ENCODE measurements at places on chromosomes 7 and 10.

DNA sequence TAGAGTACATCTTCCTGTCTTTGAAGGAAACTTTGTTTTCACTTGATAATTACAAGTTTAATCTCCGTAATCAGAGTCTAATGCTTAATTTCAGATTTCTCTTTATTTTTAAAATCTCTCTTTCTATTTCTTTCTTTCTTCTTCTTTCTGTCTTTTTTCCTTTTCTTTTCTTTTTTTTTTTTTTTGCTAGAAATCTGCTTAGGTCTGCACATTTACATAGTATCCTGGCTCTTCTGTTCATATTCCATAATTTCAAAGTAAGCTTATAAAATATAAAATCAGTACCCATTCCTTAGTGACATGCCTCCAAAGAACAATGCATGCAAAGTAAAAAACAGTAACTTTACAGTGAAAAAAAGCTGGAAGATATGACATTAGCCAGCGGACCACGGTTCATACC lies 601.7 kb upstream of the VSTM2A start:
- no peak overlapping the region for H3K4me3 ChIP-seq
- H3K27ac ChIP-seq: no peak overlapping the region
- no peaks in the 10 kb centered on the region for H3K27me3 ChIP-seq
- no peak for DNase-seq
- no peaks in the 10 kb centered on the region for H3K36me3 ChIP-seq

- no peaks in the 10 kb centered on the region for H3K4me1 ChIP-seq
- H3K36me3 ChIP-seq: no peaks in the 10 kb centered on the region
- H3K27me3 ChIP-seq: no peaks in the 10 kb centered on the region
- no peak for DNase-seq
- H3K27ac ChIP-seq: no peak overlapping the region
Observed at GRCh38 chr7:123573341-123573740, 15.7 kb upstream of the NDUFA5 start.

- no peaks in the 10 kb centered on the region for H3K27me3 ChIP-seq
- H3K4me1 ChIP-seq: peaks cover 12% of the 10 kb centered on the region
- peak; percentile 78 for DNase-seq
- peak overlapping the region; percentile 98 for H3K27ac ChIP-seq
- peak overlapping the region; percentile 89 for H3K4me3 ChIP-seq
Observed at GRCh38 chr10:74176380-74177139, 25.5 kb downstream of the ADK start.

DNA sequence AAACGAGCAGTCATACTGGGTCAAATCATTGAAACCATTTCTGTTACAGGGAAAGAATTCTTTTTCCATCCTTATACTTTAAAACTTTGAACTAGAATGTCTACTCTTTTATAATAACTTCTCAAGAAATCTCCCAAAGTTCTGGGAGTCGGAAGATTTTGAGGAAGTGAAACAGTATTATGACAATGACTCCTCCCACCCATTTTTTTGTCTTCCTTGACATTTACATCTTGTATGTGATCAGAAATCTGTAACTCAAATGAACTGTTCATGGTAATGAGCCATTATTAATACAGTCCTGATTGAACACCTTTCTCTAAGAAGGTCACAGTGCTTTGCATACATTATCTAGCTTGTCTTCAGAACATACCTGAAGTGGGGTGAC lies 227.4 kb downstream of the CELF2 start:
- no peak overlapping the region for H3K27ac ChIP-seq
- H3K4me1 ChIP-seq: no peaks in the 10 kb centered on the region
- no peak overlapping the region for H3K4me3 ChIP-seq

GRCh38 chr7:1149351-1149794 lies 10.6 kb downstream of the ZFAND2A start:
- no peak overlapping the region for H3K27ac ChIP-seq
- no peak for DNase-seq
- no peaks in the 10 kb centered on the region for H3K4me1 ChIP-seq
- H3K27me3 ChIP-seq: no peaks in the 10 kb centered on the region

GRCh38 chr10:27713941-27714340 lies 31.7 kb downstream of the MKX start:
- no peak for DNase-seq
- H3K27me3 ChIP-seq: peaks cover 2% of the 10 kb centered on the region
- no peak overlapping the region for H3K4me3 ChIP-seq
- no peaks in the 10 kb centered on the region for H3K4me1 ChIP-seq
- H3K36me3 ChIP-seq: no peaks in the 10 kb centered on the region

DNA sequence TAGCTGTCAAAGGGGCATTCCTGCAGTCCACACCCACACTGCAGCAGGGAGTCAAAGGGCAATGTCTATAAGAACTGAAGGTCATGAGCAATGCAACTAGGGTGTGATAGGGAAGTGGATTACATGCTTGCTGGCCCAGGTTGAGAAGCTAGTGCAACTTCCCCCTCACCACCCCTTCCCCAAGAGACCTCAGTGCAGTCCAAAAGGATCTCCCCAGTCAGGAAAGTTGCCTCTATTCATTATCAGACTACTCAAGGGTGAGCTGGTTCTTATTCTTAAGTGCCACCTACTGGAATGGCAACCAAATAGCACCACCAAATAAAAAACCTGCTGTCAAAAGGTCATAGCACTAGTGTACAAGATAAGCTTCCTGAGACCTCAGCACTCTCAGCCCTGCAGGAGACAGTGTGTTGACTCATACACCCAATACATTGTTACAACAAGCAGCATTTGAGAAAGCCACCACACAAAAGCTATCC lies 28.2 kb downstream of the MTERF1 start:
- H3K4me1 ChIP-seq: peaks cover 6% of the 10 kb centered on the region
- DNase-seq: no peak
- no peak overlapping the region for H3K4me3 ChIP-seq
- peaks cover 12% of the 10 kb centered on the region for H3K36me3 ChIP-seq

GRCh38 chr7:28155019-28155660 lies 25.5 kb downstream of the JAZF1 start:
- H3K36me3 ChIP-seq: no peaks in the 10 kb centered on the region
- no peaks in the 10 kb centered on the region for H3K27me3 ChIP-seq
- DNase-seq: no peak
- H3K4me1 ChIP-seq: peaks cover 19% of the 10 kb centered on the region

DNA sequence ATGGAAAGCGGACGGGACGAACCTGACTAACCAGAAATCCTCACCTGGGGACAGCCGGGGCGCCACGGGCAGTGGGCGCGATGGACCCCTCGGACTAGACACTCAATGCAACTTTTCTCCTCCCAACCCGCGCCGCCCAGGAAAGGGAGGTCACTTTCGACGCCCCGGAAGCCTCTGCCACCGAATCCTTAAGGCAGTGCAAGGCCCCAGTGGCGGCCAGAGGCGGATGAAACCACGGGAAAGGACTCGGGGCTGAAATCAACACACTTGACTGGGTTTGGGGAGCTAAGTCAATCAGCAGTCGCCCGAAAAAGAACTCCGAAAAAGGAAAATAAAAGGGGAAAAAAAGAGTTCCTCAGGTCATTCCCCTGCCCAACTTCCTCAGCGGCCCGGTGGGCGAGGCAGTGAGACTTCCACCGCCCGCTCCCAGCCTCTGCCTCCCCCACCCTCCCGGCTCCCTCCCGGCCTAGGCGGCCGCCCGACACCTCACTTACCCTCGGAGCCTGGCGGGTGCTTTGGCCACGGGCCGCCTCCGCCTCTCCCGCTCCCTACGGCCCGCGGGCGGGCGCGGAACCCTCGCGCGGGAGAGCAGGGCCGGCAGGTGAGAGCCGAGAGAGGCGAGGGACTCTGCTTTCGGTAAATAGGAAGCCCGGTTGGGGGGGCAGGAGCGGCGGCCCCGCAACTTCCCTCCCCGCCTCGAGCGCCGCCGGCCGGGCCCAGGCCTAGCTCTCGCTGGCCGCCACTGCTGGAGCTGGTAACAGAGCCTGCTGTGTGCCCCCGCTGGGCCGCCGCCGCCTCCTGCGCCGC lies 518 bp downstream of the WAPL start:
- H3K4me1 ChIP-seq: peaks cover 20% of the 10 kb centered on the region
- peak; percentile 19 for DNase-seq
- peak overlapping the region; percentile 94 for H3K27ac ChIP-seq
- H3K36me3 ChIP-seq: peaks cover 12% of the 10 kb centered on the region
- H3K27me3 ChIP-seq: no peaks in the 10 kb centered on the region

GRCh38 chr7:33325754-33326484 lies 196.6 kb downstream of the BBS9 start:
- H3K27me3 ChIP-seq: no peaks in the 10 kb centered on the region
- H3K4me3 ChIP-seq: no peak overlapping the region
- no peak for DNase-seq
- no peaks in the 10 kb centered on the region for H3K4me1 ChIP-seq
- H3K27ac ChIP-seq: no peak overlapping the region

- no peak overlapping the region for H3K27ac ChIP-seq
- no peaks in the 10 kb centered on the region for H3K27me3 ChIP-seq
- H3K4me1 ChIP-seq: no peaks in the 10 kb centered on the region
Observed at GRCh38 chr7:82579047-82579446, 135.5 kb upstream of the CACNA2D1 start.

- no peak overlapping the region for H3K27ac ChIP-seq
- no peaks in the 10 kb centered on the region for H3K27me3 ChIP-seq
- H3K4me1 ChIP-seq: peaks cover 9% of the 10 kb centered on the region
- no peak for DNase-seq
Observed at GRCh38 chr10:50501478-50501877, 122.3 kb downstream of the SGMS1 start.

- DNase-seq: peak; percentile 66
- H3K4me1 ChIP-seq: peaks cover 4% of the 10 kb centered on the region
- no peak overlapping the region for H3K4me3 ChIP-seq
- no peaks in the 10 kb centered on the region for H3K27me3 ChIP-seq
- H3K27ac ChIP-seq: no peak overlapping the region
Observed at GRCh38 chr7:130875265-130875741, 141.3 kb upstream of the KLF14 start.

- no peak overlapping the region for H3K4me3 ChIP-seq
- H3K27ac ChIP-seq: no peak overlapping the region
- no peaks in the 10 kb centered on the region for H3K36me3 ChIP-seq
- H3K4me1 ChIP-seq: peaks cover 6% of the 10 kb centered on the region
- no peaks in the 10 kb centered on the region for H3K27me3 ChIP-seq
Observed at GRCh38 chr10:16049050-16049449, 188.7 kb upstream of the MINDY3 start.

- no peaks in the 10 kb centered on the region for H3K4me1 ChIP-seq
- no peak overlapping the region for H3K4me3 ChIP-seq
- H3K36me3 ChIP-seq: no peaks in the 10 kb centered on the region
- no peak overlapping the region for H3K27ac ChIP-seq
- peaks cover 29% of the 10 kb centered on the region for H3K27me3 ChIP-seq
Observed at GRCh38 chr10:110686047-110686446, 41.9 kb downstream of the RBM20 start.

DNA sequence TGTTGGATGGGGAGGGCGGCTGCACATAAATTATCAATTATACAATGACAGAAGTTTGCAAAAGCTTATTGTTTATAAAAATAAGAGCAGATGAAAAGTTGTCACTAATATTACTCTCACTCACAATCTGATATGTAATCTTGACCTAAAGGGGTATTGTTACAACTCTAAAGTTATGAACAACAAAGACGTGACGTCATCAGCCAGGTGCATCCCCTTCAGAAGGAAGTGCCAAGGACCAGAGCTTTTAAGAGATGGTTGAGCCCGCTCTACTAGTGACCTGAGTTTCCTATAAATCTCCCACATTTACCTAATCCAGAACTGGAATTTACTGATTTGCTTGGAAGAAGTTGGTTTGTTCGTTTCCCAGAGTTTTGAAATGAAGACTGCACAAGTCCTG lies 247.7 kb upstream of the MGMT start:
- H3K4me3 ChIP-seq: no peak overlapping the region
- no peak for DNase-seq
- H3K27ac ChIP-seq: no peak overlapping the region

- no peak overlapping the region for H3K4me3 ChIP-seq
- H3K36me3 ChIP-seq: no peaks in the 10 kb centered on the region
- H3K27ac ChIP-seq: no peak overlapping the region
- no peak for DNase-seq
Observed at GRCh38 chr7:82335927-82336326, 107.7 kb downstream of the CACNA2D1 start.

- no peaks in the 10 kb centered on the region for H3K36me3 ChIP-seq
- no peak overlapping the region for H3K4me3 ChIP-seq
- H3K27me3 ChIP-seq: peaks cover 3% of the 10 kb centered on the region
- H3K27ac ChIP-seq: no peak overlapping the region
- peaks cover 2% of the 10 kb centered on the region for H3K4me1 ChIP-seq
- no peak for DNase-seq
Observed at GRCh38 chr7:82567356-82567755, 123.8 kb upstream of the CACNA2D1 start.

- no peaks in the 10 kb centered on the region for H3K36me3 ChIP-seq
- no peak overlapping the region for H3K4me3 ChIP-seq
- H3K4me1 ChIP-seq: peaks cover 3% of the 10 kb centered on the region
- peaks cover 21% of the 10 kb centered on the region for H3K27me3 ChIP-seq
- DNase-seq: no peak
- no peak overlapping the region for H3K27ac ChIP-seq
Observed at GRCh38 chr10:77177161-77177560, 460.4 kb downstream of the KCNMA1 start.

- no peaks in the 10 kb centered on the region for H3K27me3 ChIP-seq
- DNase-seq: no peak
- peaks cover 55% of the 10 kb centered on the region for H3K4me1 ChIP-seq
- no peak overlapping the region for H3K27ac ChIP-seq
- peaks cover 19% of the 10 kb centered on the region for H3K36me3 ChIP-seq
- H3K4me3 ChIP-seq: no peak overlapping the region
Observed at GRCh38 chr7:155680864-155681263, 36.4 kb downstream of the RBM33 start.

GRCh38 chr10:60788544-60788943 lies 10.3 kb downstream of the CDK1 start:
- no peaks in the 10 kb centered on the region for H3K4me1 ChIP-seq
- H3K36me3 ChIP-seq: peaks cover 12% of the 10 kb centered on the region
- H3K27ac ChIP-seq: no peak overlapping the region
- no peak for DNase-seq
- H3K27me3 ChIP-seq: no peaks in the 10 kb centered on the region

DNA sequence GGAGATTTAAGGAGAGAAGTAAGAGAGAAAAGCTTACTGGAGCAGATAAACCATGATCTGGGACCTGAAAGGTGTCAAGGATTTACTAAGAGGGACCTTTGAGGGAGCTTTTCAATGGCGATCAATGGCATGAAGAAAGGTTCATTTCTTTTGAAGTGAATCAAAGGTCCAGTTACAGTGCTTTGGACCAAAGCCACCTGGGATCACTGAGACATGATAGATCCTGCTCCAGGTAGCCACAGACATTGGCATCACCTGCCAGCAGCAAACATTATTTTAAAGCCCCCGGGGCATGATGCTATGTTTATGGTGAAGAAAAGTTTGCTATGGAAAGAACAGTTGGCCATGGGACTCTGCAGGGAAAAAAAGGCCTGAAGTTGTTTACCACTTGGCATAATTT lies 109.4 kb downstream of the SLC25A13 start:
- DNase-seq: no peak
- H3K27me3 ChIP-seq: no peaks in the 10 kb centered on the region
- H3K4me3 ChIP-seq: no peak overlapping the region
